Neural progenitor cell (in vitro differentiated cells): ENCODE measurements at places on chromosomes 7 and 10. TPM values are rescaled to one million over a fixed set of nuclear protein-coding genes. Genes with fewer than 3 reads are reported as not detected.

HOXA7 gene
- not detected in 2 replicates for total RNA-seq

PDE6C gene
- total RNA-seq, result not detected in 2 replicates

TMEM236 gene
- 0.06 TPM in 1 of 2 replicates, not detected in the other for total RNA-seq

DNA sequence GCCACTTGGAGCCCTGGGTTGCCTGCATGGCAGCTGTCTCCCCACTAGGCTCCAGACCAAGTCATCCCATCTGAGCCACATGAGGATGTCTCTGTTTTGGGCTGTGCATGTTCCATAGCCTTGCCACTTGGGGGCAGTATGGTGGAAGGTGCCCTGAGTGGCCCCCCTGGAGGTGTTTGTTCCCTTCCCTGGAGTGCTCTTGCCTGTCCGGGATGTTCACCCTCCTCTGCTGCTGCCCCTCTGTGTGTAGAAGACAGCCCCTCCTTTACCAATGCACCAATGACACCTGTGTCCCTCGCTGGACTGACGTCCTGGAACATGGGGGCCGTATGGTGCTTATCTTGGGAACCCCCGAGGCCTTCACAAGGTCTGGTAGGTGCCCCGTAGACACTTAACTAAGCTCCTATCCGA lies 100.2 kb downstream of the ACTR3B start:
- no peak overlapping the region for H3K4me3 ChIP-seq
- peaks cover 4% of the 10 kb centered on the region for H3K36me3 ChIP-seq
- peak; percentile 28 for DNase-seq
- H3K27ac ChIP-seq, result no peak overlapping the region

DNA sequence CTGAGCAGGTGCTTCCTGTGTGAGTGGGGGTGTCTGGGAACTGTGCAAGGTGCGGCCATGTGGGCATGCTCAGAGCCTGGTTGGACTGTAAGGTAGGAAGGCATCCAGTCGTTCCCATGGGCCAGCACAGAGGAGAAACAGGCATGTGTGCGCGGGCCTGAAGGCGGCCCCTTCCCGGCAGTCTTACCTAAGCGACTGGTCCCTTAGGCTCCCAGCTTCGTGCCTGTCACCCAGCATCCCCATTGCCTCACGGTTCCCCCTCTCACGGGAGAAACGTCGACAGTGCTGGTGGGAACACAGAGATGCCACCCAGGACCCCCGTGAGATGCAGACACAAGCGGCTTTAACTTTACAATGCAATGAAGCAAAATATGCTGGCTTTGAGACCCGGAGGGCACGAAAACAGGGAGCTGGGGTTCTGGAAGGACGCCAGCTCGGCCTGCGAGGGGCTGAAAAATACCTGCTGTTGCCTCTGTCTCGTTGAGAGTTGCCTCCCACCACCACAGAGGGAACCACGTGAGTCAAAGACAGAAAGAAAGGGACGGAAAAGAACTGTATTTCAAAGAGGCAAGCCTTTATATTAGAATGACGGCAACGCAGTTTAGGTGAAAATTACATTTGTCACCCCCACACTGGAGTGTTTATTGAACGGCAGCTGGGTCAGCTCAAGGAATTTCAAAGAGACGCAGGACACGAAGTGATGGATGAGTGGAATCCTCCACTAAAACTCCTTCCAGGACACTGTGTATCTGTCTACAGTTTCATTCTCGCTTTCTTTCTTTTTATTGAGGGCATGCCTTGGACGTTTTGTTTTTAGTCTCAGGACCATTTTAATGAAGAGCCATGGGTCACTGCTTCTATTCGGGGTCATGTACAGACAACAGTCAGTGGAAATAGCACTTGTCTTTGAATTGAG lies 128.4 kb downstream of the DNAJB6 start:
- no peak overlapping the region for H3K4me3 ChIP-seq
- H3K4me1 ChIP-seq, result peaks cover 22% of the 10 kb centered on the region
- no peak for DNase-seq
- H3K27ac ChIP-seq, result no peak overlapping the region
- H3K27me3 ChIP-seq, result peaks cover 20% of the 10 kb centered on the region
- H3K36me3 ChIP-seq, result no peaks in the 10 kb centered on the region

GRCh38 chr10:21171936-21172541 lies 274.9 kb upstream of the NEBL start:
- H3K36me3 ChIP-seq, result no peaks in the 10 kb centered on the region
- H3K27me3 ChIP-seq, result no peaks in the 10 kb centered on the region
- no peak for DNase-seq
- peaks cover 42% of the 10 kb centered on the region for H3K4me1 ChIP-seq

GRCh38 chr10:33506838-33507661 lies 172.6 kb upstream of the NRP1 start:
- no peak overlapping the region for H3K27ac ChIP-seq
- no peaks in the 10 kb centered on the region for H3K36me3 ChIP-seq
- no peak for DNase-seq
- H3K27me3 ChIP-seq, result no peaks in the 10 kb centered on the region
- peaks cover 6% of the 10 kb centered on the region for H3K4me1 ChIP-seq
- H3K4me3 ChIP-seq, result no peak overlapping the region

DNA sequence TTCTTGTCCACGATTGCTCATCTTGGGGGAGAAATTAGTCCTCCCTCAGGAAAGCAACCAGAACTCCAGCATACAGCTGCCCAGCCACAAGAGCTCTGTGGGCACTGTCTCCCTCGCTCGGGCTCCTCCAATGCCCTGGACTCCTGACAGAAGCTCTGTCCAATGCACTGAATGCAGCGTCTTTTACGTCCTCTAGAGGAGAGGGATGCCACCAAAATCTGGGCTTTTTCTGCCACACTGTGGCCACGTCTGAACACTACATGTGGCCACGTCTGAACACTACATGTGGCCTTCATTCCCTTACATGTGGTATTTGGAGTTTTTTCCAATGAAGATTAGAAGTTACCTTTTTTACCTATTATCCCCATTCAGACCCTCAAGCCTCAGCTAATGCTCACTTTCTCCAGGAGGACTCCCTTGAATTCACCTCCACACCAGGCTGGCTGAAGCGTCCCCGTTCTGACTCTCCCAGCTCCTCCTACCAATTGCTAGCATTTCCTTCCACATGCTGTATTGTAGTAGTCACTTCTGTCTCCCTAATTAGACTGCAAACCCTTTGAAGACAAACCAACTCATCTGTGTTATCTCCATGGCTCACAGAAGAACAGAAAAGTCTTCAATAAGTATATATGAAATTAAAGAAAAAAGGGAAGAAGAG lies 134.3 kb upstream of the PDE1C start:
- no peaks in the 10 kb centered on the region for H3K4me1 ChIP-seq
- no peak overlapping the region for H3K27ac ChIP-seq
- H3K27me3 ChIP-seq, result peaks cover 30% of the 10 kb centered on the region
- H3K36me3 ChIP-seq, result no peaks in the 10 kb centered on the region
- no peak overlapping the region for H3K4me3 ChIP-seq

GRCh38 chr7:19202599-19202998 lies 57.4 kb upstream of the FERD3L start:
- H3K36me3 ChIP-seq, result no peaks in the 10 kb centered on the region
- H3K4me3 ChIP-seq, result no peak overlapping the region
- H3K4me1 ChIP-seq, result no peaks in the 10 kb centered on the region
- H3K27me3 ChIP-seq, result no peaks in the 10 kb centered on the region

GRCh38 chr7:111516612-111517011 lies 45.7 kb downstream of the IMMP2L start:
- no peaks in the 10 kb centered on the region for H3K36me3 ChIP-seq
- H3K27me3 ChIP-seq, result no peaks in the 10 kb centered on the region
- DNase-seq, result no peak
- H3K27ac ChIP-seq, result no peak overlapping the region

GRCh38 chr10:44384601-44385025 lies 284 bp downstream of the CXCL12 start:
- no peak for DNase-seq
- H3K4me3 ChIP-seq, result peak overlapping the region; percentile 52
- H3K27me3 ChIP-seq, result peaks cover 61% of the 10 kb centered on the region
- H3K4me1 ChIP-seq, result peaks cover 43% of the 10 kb centered on the region
- H3K27ac ChIP-seq, result no peak overlapping the region
- no peaks in the 10 kb centered on the region for H3K36me3 ChIP-seq

- H3K4me3 ChIP-seq, result no peak overlapping the region
- H3K36me3 ChIP-seq, result peaks cover 18% of the 10 kb centered on the region
- no peaks in the 10 kb centered on the region for H3K27me3 ChIP-seq
- no peak overlapping the region for H3K27ac ChIP-seq
- H3K4me1 ChIP-seq, result peaks cover 9% of the 10 kb centered on the region
- no peak for DNase-seq
These were observed 44.6 kb upstream of the TSPAN13 start for GRCh38 chr7:16708980-16709379.
